ENCODE measurements at places on chromosomes 5 and 9.

DNA sequence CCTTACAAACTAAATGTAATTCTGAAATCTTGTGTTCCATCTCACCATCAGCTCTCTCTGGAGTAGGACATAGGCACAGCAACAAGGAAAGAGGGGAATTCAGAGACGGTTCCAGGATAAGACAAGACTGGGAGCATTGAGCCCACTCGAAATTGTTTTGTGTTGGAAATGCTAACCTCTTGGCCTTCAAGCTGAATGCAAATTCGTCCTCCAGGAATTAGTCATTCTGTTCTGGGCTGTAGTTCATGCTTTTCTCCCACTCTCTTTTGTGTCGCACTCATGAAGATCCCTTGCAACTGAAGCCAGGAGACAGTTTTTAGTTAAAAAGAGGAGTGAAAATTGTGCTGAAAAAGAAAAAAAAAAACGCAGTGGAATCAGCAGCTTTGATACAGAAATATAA, 121.7 kb upstream of the SEMA6A start:
- DNase-seq = no peak

- DNase-seq = no peak
Observed at GRCh38 chr9:70588999-70589398, 174.5 kb upstream of the KLF9 start.

DNA sequence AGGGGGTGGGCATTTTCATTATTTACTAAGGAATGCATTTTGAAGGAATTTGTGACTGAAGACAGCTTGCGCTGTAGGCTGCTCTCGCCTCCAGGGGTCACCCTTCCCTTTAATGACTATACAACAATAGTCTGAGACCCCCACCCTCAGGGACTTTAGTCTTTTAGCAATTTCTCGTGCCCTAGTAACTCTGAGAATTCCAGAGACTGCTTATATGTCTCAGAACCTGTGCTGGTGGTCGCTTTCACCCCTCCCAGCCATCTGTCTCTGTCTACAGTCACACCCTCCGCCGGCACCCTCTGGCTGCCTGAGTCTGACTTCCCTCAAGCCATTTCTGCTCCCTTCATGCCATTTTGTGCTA, 671.4 kb downstream of the NR2F1-AS1 start:
- peak; percentile 10 for DNase-seq

- DNase-seq = peak; percentile 74
Observed at GRCh38 chr5:31186672-31187267, 6.7 kb upstream of the CDH6 start.

- DNase-seq = no peak
Observed at GRCh38 chr9:8351436-8351835, 551.9 kb upstream of the DMAC1 start.

DNA sequence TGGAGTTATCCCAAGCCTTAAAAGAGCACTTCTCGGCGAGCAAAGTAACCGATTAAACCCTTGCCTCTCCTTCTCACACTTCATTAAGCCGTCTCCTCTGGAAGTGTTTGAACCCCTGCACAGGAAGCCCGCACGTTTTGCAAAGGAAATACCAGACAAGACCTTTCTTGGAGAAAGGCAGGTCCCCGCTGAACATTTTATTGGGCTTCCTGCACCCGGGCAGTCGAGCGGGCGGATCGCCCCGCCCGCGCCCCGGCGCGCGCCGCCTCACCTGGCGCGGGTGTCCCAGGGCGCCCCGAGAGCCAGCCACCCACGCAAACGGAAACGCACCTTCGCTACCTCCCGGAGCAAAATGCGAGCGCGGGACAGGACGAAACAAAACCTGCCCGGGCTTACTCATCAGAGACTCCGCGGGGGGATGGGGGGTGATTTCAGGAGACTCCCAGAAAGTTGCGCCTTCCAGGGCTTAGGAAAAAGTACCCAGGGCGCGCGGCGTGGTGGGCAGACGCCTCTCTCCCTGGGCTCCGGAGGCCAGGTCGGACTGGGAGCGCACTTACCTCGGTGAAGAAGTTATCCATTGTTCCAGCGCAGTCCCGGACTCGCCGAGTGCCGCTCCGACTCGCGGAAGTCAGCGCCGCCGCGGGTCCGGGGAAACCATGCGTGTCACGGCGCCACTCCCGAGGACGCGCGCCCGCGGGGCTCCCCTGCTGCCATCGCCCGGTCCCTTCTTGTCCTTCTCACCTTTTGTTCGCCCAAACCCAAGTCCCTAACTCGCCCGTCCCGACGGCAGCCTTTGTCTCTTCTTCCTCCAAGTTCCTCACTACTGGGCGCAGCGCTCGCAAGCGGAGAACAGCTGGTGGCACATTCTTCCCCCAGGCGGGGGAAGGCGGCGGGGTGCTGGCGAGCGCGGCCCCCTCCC, 598 bp downstream of the MYO10 start:
- peak; percentile 47 for DNase-seq

- no peak for DNase-seq
Observed at GRCh38 chr5:2912741-2913140, 161.3 kb upstream of the IRX2 start.

- peak; percentile 22 for DNase-seq
Observed at GRCh38 chr5:176180339-176180738, 57.9 kb upstream of the SIMC1 start.

- peak; percentile 89 for DNase-seq
Observed at GRCh38 chr5:150523472-150524350, 15.8 kb downstream of the NDST1 start.

GRCh38 chr5:20286512-20286911, 298.5 kb upstream of the CDH18 start:
- DNase-seq = peak; percentile 68

DNA sequence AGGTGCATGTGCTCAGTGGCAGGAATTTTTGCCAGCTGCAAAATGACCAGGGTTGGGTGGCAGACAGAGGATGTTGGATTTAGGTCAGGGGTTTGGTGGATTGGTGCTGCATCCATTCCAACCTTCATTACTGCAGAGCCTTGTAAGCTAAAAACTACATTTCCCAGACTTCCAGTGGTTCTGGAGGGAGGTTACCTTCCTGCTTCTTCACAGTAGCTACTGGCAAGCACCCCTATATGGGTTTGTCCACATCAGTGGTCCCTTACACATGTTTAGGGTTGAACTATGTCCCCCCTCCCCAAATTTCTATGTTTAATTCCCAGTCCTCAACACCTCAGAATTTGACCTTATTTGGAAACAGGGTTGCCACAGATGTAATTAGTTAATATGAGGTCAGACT, 20.7 kb upstream of the IL17B start:
- DNase-seq = no peak

Measured in fibroblast of the aortic adventitia (primary cell).